ENCODE measurements at places on chromosomes 1 and 21. TPM values are rescaled to one million over a fixed set of nuclear protein-coding genes. Genes with fewer than 3 reads are reported as not detected.

The TLR5 gene
- total RNA-seq = 22.1 TPM

The SOX13 gene
- 64.1 TPM for total RNA-seq

The KCNA3 gene
- 25.1 TPM for total RNA-seq

The HTR6 gene
- not detected for total RNA-seq

The DCDC2B gene
- 7.4 TPM for total RNA-seq

The C1orf232 gene
- not detected for total RNA-seq

The TGFB2 gene
- 11.3 TPM for total RNA-seq

The DPH2 gene
- 16.8 TPM for total RNA-seq

DNA sequence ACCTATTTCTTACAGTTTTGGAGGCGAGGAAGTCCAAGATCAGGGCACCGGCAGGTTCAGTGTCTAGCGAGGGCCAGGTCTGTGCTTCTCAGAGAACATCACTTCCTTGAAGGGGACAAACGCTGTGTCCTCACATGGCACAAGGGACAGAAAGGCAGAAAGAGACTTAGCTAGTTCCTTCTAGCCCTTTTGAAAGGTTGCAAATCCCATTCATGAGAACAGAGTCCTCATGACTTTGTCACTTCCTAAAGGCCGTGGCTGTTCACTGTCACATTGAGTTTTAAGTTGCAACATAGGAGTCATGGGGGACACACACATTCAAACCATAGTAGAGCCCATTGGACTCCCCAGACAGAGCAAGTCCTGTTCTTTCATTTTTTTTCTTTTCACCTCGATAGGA is 27.4 kb downstream of the PER3 start:
- H3K27ac ChIP-seq = no peak overlapping the region
- peaks cover 19% of the 10 kb centered on the region for H3K36me3 ChIP-seq
- no peak for DNase-seq
- no peak overlapping the region for H3K4me3 ChIP-seq
- H3K4me1 ChIP-seq = no peaks in the 10 kb centered on the region
- H3K27me3 ChIP-seq = no peaks in the 10 kb centered on the region

GRCh38 chr21:36411301-36411700 is 26.1 kb downstream of the CHAF1B start:
- H3K27ac ChIP-seq = no peak overlapping the region
- peaks cover 5% of the 10 kb centered on the region for H3K4me1 ChIP-seq
- H3K27me3 ChIP-seq = no peaks in the 10 kb centered on the region
- no peak overlapping the region for H3K4me3 ChIP-seq
- DNase-seq = no peak
- no peaks in the 10 kb centered on the region for H3K36me3 ChIP-seq

DNA sequence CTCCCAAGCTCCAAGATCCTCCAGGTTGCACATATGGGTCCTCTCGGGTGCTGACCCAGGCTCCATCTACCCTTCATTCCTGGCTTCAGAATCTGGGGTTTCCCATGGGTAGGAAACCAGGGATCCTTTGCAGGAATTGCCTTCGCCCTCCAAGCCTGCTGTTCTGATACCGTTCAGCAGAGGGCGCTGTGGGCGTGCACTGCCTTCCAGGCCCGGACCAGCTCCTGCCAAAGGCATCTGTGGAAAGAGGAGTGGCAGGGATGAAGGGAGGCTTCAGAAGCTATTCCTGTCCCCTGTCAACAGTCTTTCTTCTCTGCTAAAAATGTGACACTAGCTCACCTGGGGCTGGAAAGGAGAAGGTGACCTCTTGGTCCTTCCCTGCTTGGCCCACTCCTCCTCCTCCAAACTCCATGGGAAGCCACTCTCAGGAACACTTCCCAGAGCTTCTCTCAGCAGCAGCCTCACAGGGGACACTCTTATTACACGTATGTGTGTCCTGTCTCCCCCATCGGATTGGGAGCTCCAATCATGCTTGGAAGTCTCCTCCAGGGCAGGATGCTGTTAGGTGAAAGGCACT is 71.2 kb downstream of the VWA5B1 start:
- DNase-seq = peak; percentile 31
- H3K4me1 ChIP-seq = peaks cover 16% of the 10 kb centered on the region
- H3K27me3 ChIP-seq = no peaks in the 10 kb centered on the region
- no peaks in the 10 kb centered on the region for H3K36me3 ChIP-seq
- no peak overlapping the region for H3K27ac ChIP-seq

DNA sequence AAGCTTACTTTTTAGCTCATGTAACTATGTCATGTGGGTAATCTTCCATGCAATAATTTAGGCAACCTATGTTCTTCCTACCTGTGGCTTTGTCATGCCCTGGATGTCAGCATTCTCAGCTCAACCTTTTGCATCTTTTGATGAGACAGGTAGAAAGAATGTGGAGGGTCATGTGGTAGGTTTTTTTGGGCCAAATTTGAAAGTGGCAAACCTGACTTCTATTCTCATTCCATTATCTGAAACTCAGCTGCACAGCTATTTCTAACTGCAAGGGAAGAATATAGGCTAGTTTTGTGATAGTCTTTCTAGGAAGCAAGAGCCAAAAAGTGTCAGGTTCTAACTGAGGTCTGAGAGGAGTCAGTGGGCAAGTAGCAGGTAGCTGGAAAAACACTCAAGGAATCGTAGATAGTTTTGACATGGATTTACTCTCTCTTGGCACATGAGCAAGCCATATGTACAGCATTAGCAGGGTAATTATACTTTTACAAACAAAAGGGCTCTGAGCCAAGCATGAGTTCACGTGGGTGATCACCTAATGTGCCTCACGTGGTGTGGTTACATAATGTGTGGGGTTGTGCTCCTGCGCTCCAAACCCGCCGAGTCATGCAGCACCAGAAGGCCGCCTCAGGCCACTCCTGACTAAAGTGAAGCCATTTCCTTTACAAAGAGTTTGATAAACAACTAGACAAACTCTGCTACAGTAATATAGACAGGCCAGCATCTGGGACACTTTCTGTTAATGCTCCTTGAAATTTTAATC is 1013.8 kb downstream of the PLA2G4A start:
- no peak for DNase-seq
- H3K27me3 ChIP-seq = no peaks in the 10 kb centered on the region
- H3K4me1 ChIP-seq = no peaks in the 10 kb centered on the region

DNA sequence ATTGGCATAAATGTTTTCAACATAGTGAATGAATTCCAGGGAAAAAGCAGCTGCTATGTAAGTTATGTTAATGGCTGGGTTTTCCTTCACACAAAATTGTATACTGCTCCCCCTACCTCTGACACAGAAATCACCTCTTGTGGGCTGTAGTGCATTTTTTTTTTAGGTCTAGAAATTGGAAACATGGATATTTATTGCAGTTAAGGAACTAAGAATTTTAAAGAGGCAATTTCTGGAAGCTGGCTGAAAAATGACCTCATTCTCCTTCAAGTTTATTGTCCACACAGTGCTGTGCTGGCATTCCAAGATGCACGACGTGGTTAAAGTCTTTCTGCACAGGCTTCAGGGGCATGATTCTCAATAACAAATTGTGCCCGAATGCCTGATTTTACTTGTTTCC is 1424.2 kb downstream of the MRPL39 start:
- H3K4me3 ChIP-seq = no peak overlapping the region
- H3K36me3 ChIP-seq = no peaks in the 10 kb centered on the region
- no peak for DNase-seq
- H3K4me1 ChIP-seq = no peaks in the 10 kb centered on the region

DNA sequence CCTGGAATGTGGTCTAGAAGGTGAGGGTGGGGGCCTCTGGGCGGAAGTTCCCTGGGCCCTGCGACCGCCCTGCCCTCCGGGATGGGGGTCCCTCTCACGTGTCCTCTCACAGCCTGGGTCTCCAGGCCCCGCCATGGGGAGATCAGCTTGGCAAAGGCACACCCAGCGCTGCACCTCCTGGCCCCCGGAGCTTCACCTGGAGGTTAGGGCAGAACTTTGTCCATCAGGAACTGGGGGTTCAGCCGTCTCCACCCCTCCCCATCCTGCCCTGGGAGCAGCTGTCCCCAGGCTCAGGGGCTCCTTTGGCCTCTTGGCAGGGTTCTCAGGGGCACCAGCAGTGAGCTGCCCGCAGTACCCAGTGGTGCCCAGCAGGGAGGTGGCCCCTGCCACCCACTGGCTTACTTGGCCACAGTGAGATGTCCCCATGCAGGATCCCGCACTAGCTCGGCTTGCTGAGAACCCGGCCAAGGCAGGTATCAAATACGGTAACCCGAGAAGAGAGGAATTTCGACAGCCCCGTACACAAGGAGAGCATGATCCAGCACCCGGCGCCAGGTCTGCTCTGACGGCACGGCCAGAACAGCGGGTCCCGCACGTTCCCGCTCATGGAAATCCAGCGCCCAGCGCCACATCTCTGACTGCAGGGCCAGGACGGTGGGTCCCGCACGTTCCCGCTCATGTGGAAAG is 36.7 kb downstream of the RRP1 start:
- H3K27ac ChIP-seq = no peak overlapping the region
- no peak for DNase-seq
- H3K4me3 ChIP-seq = no peak overlapping the region
- no peaks in the 10 kb centered on the region for H3K36me3 ChIP-seq
- no peaks in the 10 kb centered on the region for H3K27me3 ChIP-seq

- H3K27me3 ChIP-seq = no peaks in the 10 kb centered on the region
- H3K27ac ChIP-seq = no peak overlapping the region
- peaks cover 3% of the 10 kb centered on the region for H3K4me1 ChIP-seq
- DNase-seq = no peak
- no peaks in the 10 kb centered on the region for H3K36me3 ChIP-seq
Measured at GRCh38 chr1:11461531-11462137, 17.3 kb upstream of the DISP3 start.

DNA sequence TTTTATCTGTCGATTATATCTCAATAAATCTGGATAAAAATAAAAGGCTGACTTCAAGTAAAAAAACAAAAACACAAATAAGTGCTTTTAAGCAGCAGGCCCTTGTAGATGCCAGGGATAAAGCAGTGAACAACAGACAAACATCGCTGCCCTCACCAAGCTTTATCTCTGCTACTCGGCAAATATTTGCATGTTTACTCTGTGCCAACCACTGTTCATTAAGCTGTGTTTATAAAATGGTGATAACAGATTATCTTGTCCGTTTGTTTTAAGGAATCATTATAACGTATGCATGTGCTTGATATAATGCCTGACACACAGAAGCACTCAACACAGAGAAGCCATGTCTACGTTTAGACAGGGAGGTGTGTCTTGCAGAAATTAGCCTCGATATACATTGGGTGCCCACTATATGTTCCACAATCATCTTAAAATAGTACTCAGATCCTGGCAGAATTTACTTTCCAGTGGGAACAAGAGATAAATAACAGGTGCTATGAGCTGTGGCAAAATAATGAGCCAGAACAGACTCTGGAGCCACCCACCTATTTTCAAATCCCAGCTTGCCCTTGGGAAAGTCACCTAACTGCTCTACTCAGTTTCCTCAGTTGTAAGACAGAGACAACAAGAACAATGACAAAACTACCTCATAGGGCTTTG is 47.2 kb downstream of the TRIT1 start:
- no peak overlapping the region for H3K4me3 ChIP-seq
- no peak for DNase-seq
- no peaks in the 10 kb centered on the region for H3K27me3 ChIP-seq

DNA sequence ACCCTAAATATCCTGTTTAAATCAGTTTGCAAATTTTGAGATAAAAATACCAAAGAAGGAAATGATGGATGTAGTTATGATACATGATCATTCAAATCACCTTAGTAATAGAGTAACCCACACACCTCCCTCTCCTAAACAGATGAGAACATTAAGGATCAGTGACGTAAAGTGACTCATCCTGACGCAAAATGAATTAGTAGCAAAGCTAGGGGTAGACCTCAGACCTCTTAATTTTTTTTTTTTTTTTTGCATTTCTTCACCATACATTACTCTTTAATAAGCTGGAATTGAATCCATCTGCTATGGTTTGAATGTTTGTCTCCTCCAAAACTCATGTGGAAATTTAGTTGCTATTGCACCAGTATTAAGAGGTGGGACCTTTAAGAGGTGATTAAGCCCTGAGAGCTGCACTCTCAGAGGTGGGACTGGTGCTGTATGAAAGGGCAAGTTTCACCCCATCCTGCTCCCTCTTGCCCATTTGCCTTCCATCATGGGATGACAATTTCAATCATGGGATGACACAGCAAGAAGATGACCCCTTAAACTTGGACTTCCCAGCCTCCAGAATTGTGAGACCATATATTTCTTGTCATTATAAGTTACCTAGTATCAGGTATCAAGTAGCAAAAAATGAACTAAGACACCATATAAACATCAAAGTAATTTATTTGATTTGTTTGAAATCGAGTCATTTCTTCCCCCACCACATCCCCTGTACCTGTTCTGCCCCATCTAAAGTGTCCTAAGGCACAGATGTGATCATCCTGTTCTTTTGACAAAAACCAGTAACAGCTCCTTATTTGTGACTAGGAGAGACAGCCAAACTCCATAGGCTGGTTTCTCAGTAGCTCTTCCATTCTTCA is 114.6 kb upstream of the DUSP10 start:
- H3K27ac ChIP-seq = no peak overlapping the region
- DNase-seq = no peak
- H3K27me3 ChIP-seq = no peaks in the 10 kb centered on the region
- no peaks in the 10 kb centered on the region for H3K36me3 ChIP-seq

GRCh38 chr21:44324106-44324853 is 14.9 kb downstream of the CFAP410 start:
- no peaks in the 10 kb centered on the region for H3K4me1 ChIP-seq
- no peak overlapping the region for H3K27ac ChIP-seq
- no peak for DNase-seq

GRCh38 chr21:44285138-44285992 is at the start of gene AIRE:
TSS of gene AIRE (plus strand) at chr21:44285876. CDS start at chr21:44286007, 131 bp downstream.
- no peak within 1 kb of the TSS for H3K4me3 ChIP-seq
- peaks cover 6% of the 10 kb centered on the region for H3K4me1 ChIP-seq
- no peaks in the 10 kb centered on the region for H3K36me3 ChIP-seq

DNA sequence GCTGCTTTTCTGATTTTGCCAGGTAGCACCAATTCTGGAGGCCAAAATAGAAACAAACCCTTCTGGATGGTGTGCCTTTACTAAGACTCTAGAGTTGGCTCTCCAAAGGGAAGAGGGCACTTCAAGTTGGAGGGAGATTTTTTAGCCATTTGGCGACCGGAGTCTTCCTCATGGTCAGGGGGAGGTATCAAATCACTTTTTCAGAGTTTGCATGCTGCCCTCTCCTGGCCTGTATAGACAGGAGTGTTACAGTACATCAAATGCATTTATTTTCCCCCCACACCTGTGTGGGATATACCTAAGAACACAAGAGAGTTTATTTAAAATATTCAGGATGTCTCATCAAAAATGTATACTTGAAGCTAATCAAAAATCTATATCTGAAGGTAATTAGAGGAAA is 3.2 kb downstream of the GREM2 start:
- H3K36me3 ChIP-seq = no peaks in the 10 kb centered on the region
- H3K4me3 ChIP-seq = no peak overlapping the region
- no peaks in the 10 kb centered on the region for H3K27me3 ChIP-seq
- peaks cover 6% of the 10 kb centered on the region for H3K4me1 ChIP-seq

DNA sequence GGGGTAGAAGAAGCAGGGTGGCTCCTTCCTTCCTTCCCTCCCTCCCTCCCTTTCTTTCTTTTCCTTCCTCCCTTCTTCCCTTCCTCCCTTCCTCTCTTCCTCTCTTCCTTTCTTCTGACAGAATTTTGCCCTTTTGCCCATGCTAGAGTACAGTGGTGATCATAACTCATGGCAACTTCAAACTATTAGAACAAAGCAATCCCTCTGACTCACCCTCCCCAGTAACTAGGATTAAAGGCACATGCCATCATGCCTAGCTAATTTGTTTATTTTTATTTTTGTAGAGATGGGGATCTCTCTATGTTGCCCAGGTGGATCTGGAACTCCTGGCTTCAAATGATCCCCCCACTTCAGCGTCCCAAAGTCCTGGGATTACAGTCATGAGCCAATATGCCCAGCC is 10.0 kb upstream of the RPE65 start:
- no peak for DNase-seq
- no peaks in the 10 kb centered on the region for H3K4me1 ChIP-seq
- no peaks in the 10 kb centered on the region for H3K27me3 ChIP-seq
- no peak overlapping the region for H3K4me3 ChIP-seq

- peaks cover 4% of the 10 kb centered on the region for H3K4me1 ChIP-seq
- H3K27me3 ChIP-seq = no peaks in the 10 kb centered on the region
- no peak overlapping the region for H3K27ac ChIP-seq
- no peak for DNase-seq
- no peak overlapping the region for H3K4me3 ChIP-seq
Measured at GRCh38 chr1:59601041-59601441, 213.7 kb upstream of the HOOK1 start.

Measured in upper lobe of left lung (tissue), 6 donors.